ENCODE measurements at places on chromosomes 5 and 9. TPM values are rescaled to one million over a fixed set of nuclear protein-coding genes. Genes with fewer than 3 reads are reported as not detected.
A peak's percentile ranks its signal among the peaks of the same experiment; 100 is the strongest.

The GDA gene
- total RNA-seq, result 44.7 TPM

GRCh38 chr5:73818357-73818756 is 192.4 kb downstream of the ARHGEF28 start:
- DNase-seq, result no peak

DNA sequence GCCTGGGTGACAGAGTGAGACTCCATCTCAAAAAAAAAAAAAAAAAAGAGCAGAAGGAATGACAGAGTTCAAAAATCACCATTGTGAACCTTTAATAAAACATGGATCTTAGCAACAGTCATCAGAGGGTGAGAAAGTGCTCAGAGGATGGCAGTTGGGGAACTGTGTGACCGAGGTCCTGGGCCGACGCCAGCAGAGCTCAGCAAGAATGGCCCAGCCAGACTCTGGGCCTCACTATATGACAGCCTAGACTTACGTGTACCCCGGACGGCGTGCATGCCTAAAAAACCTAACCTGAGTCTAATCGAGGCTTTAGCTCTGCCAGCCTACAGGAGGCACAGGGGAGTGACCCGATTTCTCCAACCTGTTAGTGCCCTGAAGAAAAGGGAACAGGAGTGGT is 64.3 kb downstream of the MVB12B start:
- DNase-seq, result no peak

DNA sequence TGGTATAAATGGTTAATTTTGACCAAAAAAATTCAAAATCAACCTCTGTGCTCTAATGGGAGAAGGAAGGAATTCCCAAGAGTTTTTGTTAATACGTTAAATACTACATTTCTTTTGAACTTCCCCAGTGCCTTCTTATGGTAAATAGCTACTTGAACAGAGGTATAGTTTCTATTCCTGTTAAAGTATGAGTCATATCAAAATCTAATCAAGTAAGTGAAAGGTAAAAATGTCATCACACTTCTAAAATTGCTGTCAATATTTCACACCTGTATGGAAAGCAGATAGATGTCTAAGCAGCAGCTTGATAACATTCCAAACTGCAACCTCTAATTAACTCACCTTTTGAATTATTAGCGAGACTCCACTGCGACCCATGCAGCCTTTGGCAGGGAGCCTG is 214.1 kb upstream of the MEF2C start:
- DNase-seq, result no peak

DNA sequence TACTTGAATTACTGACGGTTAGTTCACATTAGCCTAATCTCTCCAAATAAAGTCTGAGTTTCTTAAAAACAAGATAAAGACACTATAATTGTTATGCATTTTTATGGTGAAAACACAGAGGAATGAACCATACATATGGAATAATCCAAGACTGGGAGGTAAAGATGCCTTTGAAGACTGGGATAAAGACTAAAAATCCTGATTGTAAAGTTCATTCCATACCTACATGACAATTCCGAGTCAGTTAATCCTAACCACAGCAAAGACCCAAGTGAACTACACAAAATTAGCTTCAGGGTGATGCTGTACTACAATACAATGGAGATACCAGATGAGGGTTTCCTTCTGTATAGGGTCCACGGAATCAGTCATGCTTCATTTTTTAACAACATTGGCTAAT is 6.3 kb downstream of the AP3B1 start:
- DNase-seq, result no peak

- DNase-seq, result no peak
Measured at GRCh38 chr9:137945581-137945980, 68.0 kb downstream of the CACNA1B start.

The RAB24 gene
- total RNA-seq, result 30.4 TPM

DNA sequence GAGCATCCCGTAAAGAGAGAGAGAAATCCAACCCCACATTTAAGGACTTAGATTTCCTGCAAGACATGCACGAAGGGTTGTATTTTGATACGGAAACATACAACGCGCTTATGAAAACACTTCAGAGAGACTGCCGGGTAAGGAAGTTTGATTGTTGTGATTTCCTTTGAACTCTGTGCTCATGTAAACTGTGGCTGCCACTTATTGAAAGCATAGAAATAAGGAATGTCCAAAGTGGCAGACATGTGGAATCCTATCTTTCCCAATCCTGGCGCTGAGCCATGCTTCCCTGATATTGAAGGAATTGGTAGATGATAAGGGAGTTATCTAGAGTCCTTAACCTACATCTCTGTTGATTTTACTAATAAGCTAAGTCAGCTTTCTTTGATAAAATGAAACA is 119.4 kb downstream of the PRKACG start:
- DNase-seq, result no peak

The GPR151 gene
- total RNA-seq, result not detected

GRCh38 chr5:177361418-177362291 is 3.9 kb downstream of the RGS14 start:
- no peak for DNase-seq

DNA sequence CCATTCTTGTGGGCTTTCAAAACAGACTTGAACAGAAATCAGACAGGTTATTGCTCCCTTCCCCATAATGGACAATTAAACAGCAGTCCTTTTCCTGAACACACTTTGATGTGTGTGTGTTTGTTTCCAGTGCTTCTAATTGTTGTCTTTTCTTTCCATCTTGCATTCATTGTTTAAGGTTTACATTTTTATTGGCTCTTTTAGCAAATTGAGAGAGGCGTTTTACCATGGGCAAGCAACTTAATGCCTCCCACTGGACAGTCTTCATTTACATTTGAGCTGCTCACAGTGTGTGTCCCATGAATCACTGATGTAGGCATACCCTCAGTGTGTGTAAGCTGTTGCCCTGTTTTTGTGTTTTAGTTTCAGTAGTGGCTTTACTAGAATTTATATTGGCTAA is 25.0 kb downstream of the WDR36 start:
- no peak for DNase-seq

The ENHO gene
- total RNA-seq, result 0.89 TPM

The DNAJC21 gene
- total RNA-seq, result 40.0 TPM

- no peak for DNase-seq
Measured at GRCh38 chr9:90680534-90680933, 37.9 kb upstream of the DIRAS2 start.

- no peak for DNase-seq
Measured at GRCh38 chr9:32413424-32413823, 29.0 kb downstream of the ACO1 start.

- no peak for DNase-seq
Measured at GRCh38 chr5:111478266-111478665, 34.1 kb downstream of the STARD4 start.

The RFK gene
- total RNA-seq, result 52.3 TPM

- DNase-seq, result no peak
Measured at GRCh38 chr5:174535669-174536068, 188.7 kb upstream of the MSX2 start.

DNA sequence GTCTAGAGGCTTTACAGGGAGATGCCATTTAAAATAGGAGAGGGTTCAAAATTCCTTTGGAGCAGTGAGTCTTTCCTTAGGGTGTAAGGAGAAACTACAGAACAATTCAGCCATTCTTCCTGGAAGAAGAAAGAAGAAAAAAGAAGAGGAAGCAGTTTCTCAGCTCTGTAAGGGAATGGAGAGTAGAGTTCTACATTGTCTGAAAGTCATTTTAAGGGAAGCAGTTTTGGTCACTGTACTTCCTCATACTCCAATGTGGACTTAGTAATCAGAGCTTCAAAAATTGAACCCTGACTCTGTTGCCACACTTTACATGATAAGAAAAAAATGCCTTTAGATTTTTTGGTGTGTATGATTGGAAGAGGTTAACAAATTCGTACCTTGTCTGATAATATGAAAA is 122.4 kb downstream of the LRRC70 start:
- DNase-seq, result no peak

- no peak for DNase-seq
Measured at GRCh38 chr9:2216591-2216990, 201.4 kb downstream of the SMARCA2 start.

GRCh38 chr5:157189223-157189622 is 8.6 kb downstream of the ITK start:
- DNase-seq, result no peak

DNA sequence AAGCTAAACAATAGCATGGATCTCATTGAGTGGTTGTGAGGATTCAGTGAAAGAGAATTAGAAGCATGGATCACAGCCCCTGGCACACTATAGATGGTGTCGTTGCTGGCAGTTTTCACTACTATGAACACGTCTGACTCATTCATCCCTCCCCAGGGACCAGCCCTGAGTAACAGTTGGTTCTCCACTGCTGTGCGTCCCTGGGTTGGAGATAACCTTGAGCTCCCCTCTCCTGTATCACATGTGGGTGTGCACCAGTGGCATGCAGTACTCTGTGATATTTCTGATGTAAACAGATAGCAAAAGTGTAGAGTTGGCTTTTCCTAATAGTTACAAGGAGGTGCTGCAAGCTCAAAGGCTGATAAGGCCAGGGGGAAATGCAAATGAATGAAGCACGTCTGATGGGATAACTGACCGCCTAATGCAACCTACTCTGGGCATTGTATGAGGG is 8.8 kb upstream of the LCP2 start:
- DNase-seq, result no peak

The C5orf52 gene
- total RNA-seq, result 3.6 TPM

The PSIP1 gene
- total RNA-seq, result 19.7 TPM

The SELENOP gene
- 1,235 TPM for total RNA-seq

DNA sequence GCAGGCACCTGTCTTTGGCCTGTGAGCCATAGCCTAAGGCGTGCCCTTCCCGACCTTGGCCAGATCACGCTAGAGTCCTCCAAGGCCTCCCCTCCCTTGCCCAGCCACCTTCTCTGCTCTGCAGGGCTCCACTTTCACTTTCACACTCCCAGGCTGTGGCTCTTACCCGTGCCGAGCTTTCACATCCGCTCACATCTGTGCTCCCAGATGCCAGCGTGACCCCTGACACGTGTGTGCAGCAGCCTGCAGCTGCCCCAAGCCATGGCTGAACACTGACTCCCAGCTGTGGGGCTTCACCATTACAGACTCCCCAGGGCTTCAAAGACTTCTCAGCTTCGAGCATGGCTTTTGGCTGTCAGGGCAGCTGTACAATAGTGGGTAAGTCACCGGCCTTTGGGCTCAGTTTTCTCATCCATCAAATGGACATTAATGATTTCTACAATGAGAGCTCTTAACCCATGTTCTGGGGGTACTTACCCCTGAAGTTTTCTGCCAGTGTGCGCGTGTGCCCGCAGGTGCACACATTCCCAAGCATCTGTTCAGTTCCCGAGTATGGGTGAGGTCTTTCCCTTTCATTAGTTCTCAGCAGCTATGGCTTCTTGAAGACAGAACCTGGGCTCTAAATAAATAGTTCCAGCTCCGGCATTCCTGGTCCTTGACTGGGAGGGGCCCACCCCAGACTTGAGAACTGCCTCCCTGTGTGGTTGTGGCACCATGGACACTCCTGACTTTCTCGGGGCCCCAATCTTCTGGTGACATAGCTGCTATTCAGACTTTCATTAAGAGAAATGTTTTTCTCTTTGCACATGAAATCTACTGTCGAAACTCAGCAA is 118.6 kb downstream of the RGS3 start:
- peak; percentile 91 for DNase-seq

DNA sequence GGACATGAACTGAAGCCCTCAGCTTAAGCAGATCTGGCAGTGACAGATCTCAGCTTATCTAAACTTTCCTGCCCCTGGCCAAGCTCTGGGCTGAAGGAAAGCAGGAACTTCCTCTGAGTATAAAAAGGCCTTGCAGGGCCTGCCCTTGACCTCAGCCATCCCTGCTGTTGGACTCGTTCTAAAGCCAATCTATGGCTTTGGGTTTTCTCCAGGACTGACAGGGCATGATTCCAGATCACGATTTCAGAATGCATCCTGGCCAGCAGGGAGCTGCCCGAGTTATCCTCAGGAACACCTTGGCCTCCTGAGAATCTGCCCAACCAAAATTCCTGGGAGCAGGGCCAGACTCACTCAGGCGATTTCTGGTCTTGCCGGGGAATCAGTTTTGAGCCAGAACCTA is 502.7 kb downstream of the TLE4 start:
- DNase-seq, result no peak

The POLR3G gene
- 1.3 TPM for total RNA-seq

- DNase-seq, result no peak
Measured at GRCh38 chr5:56264417-56265025, 31.4 kb upstream of the ANKRD55 start.

GRCh38 chr5:65880496-65881072 is 45.8 kb upstream of the ERBIN start:
- no peak for DNase-seq

The PSAT1 gene
- 2.0 TPM for total RNA-seq

GRCh38 chr9:96661711-96662110 is 6.6 kb upstream of the PRXL2C start:
- no peak for DNase-seq

DNA sequence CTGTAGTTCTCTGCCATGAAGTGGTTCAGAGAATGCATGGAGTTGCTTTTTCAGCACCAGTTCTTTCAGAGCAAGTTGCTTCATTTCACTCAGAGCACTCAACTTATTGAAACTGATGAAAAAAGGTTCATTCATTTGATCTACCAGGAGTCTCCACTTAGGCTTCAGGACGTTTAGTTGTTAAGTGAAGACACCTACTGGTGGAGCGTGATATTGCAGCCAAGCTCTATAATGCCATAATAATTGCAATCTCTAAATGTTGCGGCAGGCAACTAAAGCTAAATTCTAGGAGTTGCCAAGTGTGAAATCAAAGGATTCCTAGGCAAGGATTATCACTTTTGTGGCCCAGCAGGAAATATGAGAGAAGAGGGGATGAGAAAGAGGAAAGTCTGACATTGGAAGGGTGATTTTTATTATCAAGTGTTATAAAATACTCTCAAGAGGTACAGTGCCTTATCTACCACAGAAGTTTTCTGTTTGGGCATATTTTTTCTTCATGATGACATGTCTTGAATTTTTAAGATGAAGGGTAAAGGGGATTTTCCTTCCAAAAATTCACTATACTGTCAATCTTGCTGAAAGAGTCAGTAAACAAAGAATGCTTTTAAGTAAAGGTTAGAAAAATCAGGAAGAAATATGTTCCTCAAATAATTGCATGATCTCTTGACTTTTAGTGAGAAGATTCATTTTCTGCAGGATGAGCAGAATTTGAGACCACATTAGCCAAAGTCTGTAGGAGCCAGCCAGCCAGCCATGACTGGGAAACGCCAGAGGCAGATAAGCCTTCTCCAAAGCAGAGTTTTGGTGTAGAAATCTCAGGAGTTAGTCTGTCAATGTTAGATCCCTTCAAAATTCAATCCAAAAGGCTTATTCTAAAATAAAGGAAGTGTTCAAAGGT is 83.4 kb downstream of the SH3PXD2B start:
- DNase-seq, result peak; percentile 27

The GGTA1 gene
- 2.0 TPM for total RNA-seq

- peak; percentile 53 for DNase-seq
Measured at GRCh38 chr9:129111528-129112151, 425 bp downstream of the PTPA start.

The PCDHGB4 gene
- 1.3 TPM for total RNA-seq

- no peak for DNase-seq
Measured at GRCh38 chr9:134738869-134739659, 97.5 kb downstream of the COL5A1 start.

DNA sequence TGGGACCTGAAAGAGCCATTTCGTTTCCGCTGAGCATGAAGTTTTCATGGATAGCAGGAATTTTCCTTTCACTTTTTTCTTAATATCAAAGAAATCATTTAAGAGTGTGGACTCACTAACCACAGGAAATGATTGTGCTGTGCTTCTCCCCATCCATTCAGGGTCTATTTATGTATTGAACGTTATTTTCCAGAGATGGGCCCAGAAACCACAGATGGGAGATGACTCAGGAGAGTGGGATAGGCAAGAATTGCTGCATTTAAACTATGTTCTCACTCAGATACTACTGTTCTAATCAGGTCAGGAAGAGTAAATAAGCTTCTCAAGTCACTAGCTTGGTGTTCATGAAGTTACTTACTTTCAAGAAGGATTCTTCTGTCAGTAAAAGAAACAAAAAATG is 763.8 kb downstream of the DTWD2 start:
- DNase-seq, result no peak

Data from left colon (tissue), 2 donors.